ENCODE measurements at places on chromosomes 2 and 18.

GRCh38 chr18:48929212-48929612, 21.6 kb downstream of the SMAD7 start:
- DNase-seq: no peak

- DNase-seq: no peak
These were observed 383.6 kb downstream of the DCC start for GRCh38 chr18:52723550-52723970.

DNA sequence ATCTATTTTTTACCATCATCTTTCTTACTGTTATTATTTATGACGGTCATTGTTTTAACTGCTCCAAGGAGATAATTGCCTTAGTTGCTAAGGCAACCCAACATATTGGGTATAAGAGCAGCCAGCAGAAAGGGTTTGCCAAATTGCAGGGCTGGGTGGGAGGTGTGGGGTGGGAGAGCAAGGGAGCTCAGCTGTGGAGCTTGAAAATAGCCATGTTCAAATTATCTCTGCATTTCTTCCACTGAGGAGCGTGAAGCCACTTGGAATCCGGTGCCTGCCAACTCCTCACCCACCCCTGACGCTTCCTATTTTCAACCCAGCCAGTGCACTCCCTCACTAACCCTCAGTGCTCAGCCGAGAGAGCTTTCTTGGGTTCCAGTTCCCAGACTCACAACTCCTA, 60.8 kb downstream of the SETBP1 start:
- no peak for DNase-seq

- no peak for DNase-seq
These were observed 40.8 kb upstream of the PPP1R1C start for GRCh38 chr2:181944914-181945291.

- DNase-seq: no peak
These were observed 91.4 kb downstream of the ACAA2 start for GRCh38 chr18:49721981-49722380.

DNA sequence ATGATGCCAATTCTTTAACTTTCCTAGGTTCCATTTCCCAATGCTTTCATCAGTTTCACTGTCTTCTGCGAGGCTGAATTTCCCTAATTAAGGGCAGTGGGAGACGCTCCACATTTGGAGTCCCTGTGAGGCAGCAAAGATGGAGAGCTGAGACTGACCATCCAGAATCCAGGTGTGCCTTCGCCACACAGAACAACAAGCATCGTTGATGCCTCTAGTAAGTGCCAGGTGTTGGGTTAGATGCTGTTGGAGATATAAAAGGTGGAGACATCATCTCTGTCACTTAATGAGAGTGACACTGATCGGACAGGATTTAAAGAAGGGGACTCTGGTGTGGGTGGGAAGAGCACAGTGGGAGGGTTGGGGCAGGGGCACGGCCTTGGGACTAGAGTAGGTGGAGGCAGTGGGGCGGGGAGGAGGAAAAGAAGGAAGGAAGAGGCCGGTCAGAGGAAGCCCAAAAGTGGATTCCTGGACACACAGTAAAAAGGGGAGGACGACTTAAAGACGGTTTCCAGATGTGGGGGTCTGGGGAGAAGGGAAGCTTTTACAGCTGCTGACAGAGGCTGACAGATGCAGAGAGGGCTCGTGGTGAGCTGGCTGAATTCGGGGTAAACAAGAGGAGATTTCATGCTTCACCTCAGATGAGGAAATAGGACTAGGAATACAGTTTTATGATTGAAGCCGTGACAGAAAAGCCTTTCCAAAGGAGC, 113.0 kb downstream of the BCL2 start:
- DNase-seq: no peak

Data from myocyte (in vitro differentiated cells).